ENCODE measurements at places on chromosomes 6 and 20.

DNA sequence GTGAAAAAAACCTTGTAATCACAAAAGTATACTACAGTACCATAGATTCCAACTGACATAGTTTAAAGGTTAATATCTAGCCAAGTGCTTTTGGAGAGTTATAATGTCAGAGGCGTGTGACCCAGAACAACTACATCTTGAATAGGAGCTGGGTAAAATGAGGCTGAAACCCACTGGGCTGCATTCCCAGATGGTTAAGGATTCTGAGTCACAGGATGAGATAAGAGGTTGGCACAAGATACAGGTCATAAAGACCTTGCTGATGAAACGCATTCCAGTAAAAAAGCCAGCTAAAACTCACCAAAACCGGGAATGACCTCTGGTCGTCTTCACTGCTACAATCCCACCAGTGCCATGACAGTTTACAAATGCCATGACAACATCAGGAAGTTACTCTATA lies 22.4 kb upstream of the KIAA0408 start:
- DNase-seq = no peak

DNA sequence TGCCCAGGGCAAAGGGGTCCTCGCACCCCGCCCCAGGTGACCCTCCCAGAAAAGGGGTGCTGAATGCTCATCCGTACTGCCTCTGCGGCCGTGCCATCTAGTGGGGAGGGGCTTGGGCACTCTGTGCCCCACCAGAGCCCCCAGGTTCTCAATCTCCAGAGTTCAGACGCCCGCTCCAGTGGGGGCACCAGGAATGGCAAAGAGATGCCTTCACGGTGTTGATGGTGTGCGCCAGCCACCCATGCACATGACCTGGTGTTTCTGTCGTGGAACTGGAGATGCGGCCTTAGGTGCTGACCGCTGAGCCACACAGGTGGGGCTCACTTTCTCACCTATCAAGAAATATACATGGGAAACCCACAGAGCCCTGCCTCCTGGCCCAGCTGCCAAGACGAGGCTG lies 30.8 kb downstream of the GNAS-AS1 start:
- no peak for DNase-seq

DNA sequence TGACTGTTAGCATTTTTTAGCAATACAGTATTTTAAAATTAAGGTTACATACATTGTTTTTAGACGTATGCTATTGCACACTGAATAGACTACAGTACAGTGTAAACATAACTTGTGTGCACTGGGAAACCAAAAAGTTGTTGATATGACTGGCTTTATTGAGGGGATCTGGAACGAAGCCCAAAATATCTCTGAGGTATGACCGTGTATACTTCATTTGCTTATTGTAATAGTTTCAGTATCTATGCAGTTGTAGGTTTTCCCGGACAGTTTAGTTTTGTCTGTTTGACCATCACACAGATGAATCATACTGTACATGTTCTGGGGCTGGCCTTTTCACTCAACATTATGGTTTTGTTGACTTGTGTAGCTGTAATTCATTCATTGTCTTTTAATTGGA lies 6.9 kb upstream of the ZBTB12 start:
- DNase-seq = no peak

GRCh38 chr6:12666886-12667285 lies 49.7 kb upstream of the PHACTR1 start:
- DNase-seq = no peak

GRCh38 chr6:108672641-108673040 lies 111.9 kb downstream of the FOXO3 start:
- no peak for DNase-seq

- DNase-seq = no peak
Measured at GRCh38 chr6:100165442-100165841, 171.4 kb upstream of the MCHR2 start.

DNA sequence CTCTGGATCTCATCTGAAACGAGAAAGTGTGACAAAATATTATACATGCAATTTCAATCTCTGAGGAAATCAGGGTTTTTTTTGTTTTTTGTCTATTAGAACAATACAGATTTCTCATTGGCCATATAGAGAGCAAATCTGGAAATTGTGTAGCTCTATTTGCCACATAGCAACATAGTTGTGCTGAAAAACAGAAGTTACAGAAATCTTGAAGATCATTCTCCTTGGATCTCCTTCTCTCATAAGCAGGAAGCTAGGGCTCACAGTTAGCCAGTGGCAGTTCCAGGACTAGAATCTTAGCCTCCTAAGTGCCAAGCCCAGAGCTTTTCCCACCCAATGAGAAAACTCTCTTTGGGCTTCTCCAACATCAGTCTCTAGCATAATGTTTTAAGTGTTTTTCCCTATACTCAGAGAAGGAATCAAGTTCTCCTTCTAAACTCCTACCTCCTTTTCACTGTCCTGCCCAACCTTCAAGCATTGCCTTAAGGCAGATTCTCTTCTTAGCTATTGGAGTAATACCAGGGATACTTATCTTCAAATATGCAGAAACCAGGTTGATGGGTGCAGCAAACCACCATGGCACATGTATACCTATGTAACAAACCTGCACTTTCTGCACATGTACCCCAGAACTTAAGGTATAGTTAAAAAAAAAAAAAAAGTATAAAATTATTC lies 211.6 kb downstream of the ALDH8A1 start:
- DNase-seq = no peak

- peak; percentile 33 for DNase-seq
Measured at GRCh38 chr6:37433657-37434271, 743 bp downstream of the CMTR1 start.

- DNase-seq = no peak
Measured at GRCh38 chr6:24867104-24867703, 68.5 kb upstream of the ARMH2 start.

- no peak for DNase-seq
Measured at GRCh38 chr20:37335642-37336368, 10.1 kb upstream of the SRC start.

DNA sequence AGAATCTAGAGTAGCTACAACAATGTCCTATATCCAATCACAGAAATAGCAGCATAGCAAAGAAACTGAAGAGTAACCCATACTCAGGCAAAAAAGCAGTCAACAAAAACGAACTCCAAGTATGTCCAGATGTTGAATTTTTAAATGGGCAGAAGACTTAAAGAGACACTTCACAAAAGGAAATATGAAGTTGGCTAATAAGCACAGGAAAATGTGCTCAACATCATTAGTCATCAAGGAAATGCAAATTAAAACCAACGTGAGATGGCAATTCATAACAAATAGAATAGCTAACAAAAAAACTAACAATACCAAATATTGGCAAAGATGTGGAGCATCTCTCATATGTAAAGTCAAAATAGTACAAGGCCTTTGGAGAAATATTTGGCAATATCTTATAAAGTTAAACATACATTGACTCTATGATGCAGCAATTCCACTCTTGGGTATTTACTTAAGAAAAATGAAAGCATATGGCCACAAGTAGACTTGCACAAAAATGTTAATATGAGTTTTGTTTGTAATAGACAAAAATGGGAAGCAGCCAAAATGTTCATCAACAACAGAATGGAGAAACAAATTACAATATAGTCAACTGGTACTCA lies 37.7 kb downstream of the FRK start:
- no peak for DNase-seq

GRCh38 chr6:127148511-127148910 lies 30.0 kb downstream of the RSPO3 start:
- peak; percentile 22 for DNase-seq

GRCh38 chr6:117989086-117989485 lies 82.0 kb downstream of the SLC35F1 start:
- no peak for DNase-seq

DNA sequence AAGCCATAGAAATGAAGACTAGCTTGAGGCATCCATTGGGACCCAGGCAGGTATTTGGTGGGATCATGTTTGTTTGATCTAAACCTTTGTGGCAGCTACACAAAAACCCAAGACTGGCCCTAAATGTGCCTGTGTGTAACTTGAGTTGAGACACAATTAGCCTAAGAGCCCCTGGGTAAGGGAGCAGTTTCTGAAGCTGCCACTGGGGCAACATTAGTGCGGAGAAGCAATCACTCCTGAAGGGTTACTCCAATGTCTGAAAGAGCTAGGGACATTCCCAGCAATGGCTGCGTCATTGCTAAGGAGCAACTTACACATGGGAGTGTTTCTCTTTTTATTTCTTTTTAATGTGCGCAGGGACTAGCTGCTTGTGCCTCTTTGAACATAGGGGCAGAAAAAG lies 67.9 kb upstream of the EEF1E1 start:
- DNase-seq = no peak

GRCh38 chr6:5081955-5082354 lies 3.2 kb upstream of the PPP1R3G start:
- no peak for DNase-seq

GRCh38 chr6:21188505-21189223 lies 404.9 kb upstream of the SOX4 start:
- DNase-seq = no peak

- DNase-seq = peak; percentile 39
Measured at GRCh38 chr20:17589161-17589834, 19.4 kb downstream of the DSTN start.

- no peak for DNase-seq
Measured at GRCh38 chr6:111061508-111061907, 25.8 kb upstream of the SLC16A10 start.

GRCh38 chr20:42894483-42894882 lies 295.2 kb downstream of the PTPRT start:
- DNase-seq = no peak

GRCh38 chr6:99119109-99120031 lies 171.6 kb upstream of the FBXL4 start:
- peak; percentile 62 for DNase-seq

GRCh38 chr6:99189823-99190721 lies 159.4 kb downstream of the FAXC start:
- no peak for DNase-seq

DNA sequence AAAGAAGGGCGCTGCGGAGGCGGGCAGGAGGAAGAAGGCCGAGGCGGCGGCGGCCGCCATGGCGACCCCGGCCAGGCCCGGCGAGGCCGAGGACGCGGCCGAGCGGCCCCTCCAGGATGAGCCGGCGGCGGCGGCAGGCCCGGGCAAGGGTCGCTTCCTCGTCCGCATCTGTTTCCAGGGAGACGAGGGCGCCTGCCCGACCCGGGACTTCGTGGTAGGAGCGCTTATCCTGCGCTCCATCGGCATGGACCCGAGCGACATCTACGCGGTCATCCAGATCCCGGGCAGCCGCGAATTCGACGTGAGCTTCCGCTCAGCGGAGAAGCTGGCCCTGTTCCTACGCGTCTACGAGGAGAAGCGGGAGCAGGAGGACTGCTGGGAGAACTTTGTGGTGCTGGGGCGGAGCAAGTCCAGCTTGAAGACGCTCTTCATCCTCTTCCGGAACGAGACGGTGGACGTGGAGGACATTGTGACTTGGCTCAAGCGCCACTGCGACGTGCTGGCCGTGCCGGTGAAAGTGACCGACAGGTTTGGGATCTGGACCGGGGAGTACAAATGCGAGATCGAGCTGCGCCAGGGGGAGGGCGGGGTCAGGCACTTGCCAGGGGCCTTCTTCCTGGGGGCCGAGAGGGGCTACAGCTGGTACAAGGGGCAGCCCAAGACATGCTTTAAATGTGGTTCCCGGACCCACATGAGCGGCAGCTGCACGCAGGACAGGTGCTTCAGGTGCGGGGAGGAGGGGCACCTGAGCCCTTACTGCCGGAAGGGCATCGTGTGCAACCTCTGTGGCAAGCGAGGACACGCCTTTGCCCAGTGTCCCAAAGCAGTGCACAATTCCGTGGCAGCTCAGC lies 780 bp downstream of the ZCCHC3 start:
- DNase-seq = peak; percentile 54

DNA sequence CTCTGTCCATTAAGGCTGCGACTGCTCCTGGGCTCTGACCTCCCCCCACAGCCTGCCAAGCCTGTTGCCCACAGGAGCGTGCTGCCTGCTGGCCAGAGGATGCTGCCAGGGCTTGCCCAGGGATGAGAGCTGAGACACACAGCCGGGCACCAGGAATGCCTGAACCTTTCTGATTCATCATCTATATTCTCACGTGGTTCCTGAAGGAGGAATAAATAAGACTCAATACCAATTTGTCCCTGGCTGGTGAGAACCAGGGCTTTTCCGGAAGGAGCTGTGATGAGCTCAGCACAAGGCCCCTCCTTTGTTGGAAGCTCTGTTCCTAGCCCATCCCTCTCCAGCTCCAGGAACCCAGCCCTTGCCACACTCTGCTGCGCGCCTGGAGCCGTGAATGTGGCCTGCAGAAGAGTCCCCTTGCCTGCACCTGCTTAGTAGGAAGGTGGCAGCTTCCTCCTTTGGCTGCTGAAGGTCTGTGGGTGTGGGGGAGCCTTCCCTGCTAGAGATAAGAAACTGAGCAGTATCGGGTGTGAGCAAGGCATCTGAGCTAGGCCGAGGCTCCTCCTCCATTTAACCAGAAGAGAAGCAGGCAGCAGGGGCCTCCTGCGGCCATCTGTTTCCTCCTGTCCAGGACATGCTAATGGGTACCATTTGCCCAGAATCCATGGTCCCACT lies 37.9 kb downstream of the SYNDIG1 start:
- DNase-seq = peak; percentile 68

DNA sequence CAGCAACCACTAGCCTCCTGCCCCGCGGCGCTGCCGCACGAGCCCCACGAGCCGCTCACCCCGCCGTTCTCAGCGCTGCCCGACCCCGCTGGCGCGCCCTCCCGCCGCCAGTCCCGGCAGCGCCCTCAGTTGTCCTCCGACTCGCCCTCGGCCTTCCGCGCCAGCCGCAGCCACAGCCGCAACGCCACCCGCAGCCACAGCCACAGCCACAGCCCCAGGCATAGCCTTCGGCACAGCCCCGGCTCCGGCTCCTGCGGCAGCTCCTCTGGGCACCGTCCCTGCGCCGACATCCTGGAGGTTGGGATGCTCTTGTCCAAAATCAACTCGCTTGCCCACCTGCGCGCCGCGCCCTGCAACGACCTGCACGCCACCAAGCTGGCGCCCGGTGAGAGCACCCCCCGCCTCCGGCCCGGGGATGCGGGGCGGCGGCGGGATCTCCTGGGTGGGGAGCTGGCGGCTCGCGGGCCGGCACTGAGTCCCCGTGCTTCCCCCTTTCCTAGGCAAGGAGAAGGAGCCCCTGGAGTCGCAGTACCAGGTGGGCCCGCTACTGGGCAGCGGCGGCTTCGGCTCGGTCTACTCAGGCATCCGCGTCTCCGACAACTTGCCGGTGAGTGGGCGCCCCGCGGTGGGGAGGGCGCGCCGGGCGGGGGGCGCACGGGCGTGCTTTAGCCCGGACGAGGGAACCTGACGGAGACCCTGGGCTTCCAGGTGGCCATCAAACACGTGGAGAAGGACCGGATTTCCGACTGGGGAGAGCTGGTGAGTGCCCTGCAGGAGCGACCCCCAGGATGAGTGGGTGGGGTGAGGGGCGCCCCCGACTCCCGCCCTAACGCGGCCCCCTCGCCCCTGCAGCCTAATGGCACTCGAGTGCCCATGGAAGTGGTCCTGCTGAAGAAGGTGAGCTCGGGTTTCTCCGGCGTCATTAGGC lies 585 bp downstream of the PIM1 start:
- no peak for DNase-seq

DNA sequence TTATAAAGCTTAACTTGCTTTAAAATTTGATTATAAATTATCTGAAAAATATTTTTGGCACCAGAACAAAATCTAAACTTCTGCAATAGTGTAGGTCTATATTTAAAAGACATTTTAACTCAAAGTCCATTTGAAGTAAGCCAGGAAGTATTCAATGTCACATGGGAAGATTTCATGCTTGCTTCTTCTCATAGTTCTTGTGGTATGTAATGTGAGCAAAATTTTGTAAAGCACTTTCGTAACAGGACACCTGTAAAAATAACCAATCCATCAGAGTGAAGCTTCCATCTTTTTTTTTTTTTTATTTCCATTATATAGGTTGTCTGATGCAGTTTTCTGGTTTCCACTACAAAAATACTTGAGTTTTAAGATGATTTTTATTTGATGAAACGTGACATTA lies 386.1 kb downstream of the LAMA2 start:
- DNase-seq = no peak

GRCh38 chr6:138455746-138456400 lies 43.4 kb downstream of the NHSL1 start:
- no peak for DNase-seq

All from cerebellar cortex (tissue), 1 donor.